ENCODE measurements at places on chromosomes 4 and X.

DNA sequence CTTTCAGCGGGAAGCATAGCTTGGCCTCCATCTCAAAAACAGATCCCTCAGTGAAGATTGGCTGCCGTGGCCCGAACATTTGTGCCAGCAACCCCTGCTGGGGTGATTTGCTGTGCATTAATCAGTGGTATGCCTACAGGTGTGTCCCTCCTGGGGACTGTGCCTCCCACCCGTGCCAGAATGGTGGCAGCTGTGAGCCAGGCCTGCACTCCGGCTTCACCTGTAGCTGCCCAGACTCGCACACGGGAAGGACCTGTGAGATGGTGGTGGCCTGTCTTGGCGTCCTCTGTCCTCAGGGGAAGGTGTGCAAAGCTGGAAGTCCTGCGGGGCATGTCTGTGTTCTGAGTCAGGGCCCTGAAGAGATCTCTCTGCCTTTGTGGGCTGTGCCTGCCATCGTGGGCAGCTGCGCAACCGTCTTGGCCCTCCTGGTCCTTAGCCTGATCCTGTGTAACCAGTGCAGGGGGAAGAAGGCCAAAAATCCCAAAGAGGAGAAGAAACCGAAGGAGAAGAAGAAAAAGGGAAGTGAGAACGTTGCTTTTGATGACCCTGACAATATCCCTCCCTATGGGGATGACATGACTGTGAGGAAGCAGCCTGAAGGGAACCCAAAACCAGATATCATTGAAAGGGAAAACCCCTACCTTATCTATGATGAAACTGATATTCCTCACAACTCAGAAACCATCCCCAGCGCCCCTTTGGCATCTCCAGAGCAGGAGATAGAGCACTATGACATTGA lies 175.4 kb downstream of the FAT4 start:
- DNase-seq: no peak

- DNase-seq: no peak
These were observed 28.8 kb downstream of the COL4A5 start for GRCh38 chrX:108468486-108468885.

DNA sequence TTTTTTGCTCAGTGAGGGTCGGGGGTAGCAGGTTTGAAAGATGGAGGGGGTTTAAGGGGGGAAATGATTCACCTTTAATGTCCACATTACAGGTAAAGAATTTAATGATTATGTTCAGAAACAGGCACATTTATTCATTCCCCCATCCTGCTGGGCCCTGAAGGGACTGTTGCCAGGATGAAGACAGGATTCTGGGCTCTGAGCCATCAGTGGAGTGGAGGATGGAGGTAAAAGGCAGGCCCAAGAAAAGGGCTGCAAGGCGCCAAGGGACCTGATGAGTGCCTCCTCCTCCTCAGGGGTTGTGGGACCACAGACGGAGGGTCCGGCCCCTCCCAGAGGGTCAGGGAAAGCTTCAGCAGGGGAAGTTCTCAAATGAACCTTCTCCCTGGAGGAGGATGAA lies 40.4 kb upstream of the PROM1 start:
- no peak for DNase-seq

- DNase-seq: no peak
These were observed 183.6 kb downstream of the AFAP1 start for GRCh38 chr4:7756071-7756470.

DNA sequence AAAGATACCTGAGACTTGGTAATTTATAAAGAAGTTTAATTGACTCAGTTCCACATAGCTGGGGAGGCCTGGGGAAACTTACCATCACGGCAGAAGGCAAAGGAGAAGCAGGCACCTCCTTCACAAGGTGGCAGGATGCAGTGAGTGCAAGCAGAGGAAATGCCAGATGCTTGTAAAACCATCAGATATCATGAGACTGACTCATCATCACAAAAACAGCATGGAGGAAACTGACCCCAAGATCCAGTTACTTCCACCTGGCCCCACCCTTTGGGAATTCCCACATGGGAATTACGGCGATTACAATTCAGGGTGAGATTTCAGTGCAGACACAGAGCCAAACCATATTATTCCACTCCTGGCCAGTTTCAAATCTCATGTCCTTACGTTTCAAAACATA lies 514.7 kb upstream of the SPANXN1 start:
- DNase-seq: no peak

GRCh38 chrX:40581336-40581920 lies 658 bp downstream of the ATP6AP2 start:
- DNase-seq: no peak

GRCh38 chr4:94843216-94843615 lies 85.5 kb downstream of the BMPR1B start:
- no peak for DNase-seq

DNA sequence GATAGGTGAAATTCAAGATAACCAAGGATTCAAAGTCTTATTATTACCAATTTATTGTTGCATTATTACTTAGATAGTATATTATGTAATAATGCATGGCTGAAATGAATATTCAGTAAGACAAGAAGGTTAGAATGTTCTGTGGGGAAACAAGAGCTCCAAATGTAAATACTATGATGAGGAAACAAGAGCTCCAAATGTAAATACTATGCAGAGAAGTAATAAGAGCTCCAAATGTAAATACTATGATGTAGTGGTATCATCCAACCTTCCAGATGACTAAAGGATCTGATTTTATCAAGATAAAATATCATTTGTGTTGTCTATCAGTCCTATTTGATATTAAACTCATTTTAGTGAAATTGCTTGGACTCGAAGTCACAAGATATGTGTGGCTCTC lies 82.2 kb upstream of the PCDH18 start:
- DNase-seq: no peak

DNA sequence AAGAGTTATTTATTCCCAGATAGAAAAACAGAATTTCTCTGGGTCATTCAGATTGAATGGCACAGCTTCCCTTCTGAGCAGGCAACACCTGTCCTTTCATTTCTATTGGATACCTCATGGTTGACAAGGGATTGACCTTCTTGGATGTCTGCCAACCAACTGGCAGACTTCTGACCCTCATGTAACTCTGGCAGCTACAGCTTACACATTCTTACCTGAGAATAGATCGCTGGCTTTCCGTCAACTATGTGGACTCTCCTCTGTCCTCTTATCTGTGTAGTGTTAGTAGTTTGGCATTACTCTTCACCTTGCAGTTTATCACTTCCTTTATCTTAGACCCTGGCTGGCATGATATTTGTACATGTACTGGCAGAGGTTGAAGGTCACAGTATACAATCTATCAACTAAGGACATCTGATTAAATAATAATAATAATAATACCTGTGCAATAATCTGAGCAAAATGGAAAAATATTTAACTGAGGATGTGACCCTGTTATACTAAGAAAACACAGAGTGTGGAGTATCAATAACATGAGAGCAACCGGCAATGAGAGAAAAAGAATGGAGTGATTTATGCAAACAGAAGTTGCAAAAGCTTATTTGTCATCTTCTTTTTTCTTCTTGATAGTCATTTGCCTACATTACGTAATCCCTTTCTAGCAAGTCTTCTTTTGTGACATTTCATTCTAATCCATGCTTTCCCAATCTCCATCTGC lies 1118.2 kb downstream of the ARAP2 start:
- peak; percentile 10 for DNase-seq

DNA sequence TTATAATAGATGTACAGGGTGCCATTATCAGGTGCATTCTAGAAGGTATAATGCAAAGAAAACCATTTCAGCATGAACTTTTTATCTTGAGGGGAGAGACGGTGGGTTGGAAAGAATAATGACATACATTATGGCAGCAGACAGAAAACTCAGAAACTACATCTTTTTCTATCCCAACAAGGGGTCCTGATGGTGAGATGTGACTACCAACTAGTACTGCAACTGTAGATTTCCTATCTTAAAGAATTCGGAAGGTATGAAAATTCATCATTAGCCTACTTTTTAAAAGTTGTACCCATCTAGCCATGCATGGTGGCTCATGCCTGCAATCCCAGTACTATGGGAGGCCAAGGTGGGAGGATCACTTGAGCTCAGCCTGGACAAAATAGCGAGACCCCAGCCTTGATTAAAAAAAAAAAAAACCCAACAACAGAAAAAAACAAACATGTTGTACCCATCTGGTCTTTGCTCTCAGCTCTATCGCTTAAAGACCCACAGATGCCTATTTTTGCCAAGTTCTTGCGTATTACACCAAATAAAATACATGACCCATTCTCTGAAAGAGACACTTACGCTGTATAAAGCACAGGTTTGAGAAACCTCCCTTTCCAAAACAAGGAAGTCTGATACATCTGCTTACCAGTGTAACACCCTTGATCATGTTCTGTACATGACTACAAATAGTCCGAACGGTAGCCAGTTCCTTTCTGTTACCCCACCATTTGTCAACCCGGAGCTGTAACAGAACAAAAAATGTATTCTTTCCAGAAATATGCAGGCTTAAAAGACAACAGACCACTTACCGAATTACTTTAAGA lies 1.6 kb downstream of the RPL9 start:
- no peak for DNase-seq

- DNase-seq: no peak
These were observed 35.0 kb upstream of the CDKN2AIP start for GRCh38 chr4:183409483-183409882.

DNA sequence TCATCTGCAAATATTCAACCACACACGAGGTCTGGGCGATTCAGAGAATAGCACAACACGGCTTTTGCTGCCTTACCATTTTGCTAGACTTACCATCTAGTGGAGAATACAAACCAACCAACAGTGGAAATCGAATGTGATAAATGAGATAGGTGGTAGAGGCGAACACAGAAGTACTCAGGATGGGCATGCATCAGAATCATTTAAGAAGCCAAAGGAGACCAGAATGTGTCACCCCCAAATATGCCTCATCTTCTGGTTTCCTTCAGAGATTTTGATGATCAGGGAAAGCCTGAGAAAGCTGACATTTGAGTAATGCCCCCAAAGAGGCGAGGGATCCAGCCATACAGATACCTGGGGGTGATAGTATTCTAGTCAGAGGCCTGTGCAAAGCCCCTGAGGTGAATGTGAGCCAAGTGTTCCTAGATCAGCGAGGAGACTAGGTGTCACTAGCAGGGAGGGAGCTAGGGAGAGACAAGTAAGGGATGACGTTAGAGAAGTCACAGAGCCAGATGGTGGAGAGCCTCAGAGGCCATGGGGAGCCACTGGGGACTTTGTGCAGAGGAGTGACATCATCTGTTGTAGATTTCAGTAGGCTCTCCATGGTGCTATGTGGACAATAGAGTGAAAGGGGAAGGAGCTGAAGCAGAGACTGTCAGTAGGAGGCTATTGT lies 1.7 kb downstream of the MTMR1 start:
- no peak for DNase-seq

- no peak for DNase-seq
These were observed 107.1 kb downstream of the TMEM131L start for GRCh38 chr4:153573221-153573620.

DNA sequence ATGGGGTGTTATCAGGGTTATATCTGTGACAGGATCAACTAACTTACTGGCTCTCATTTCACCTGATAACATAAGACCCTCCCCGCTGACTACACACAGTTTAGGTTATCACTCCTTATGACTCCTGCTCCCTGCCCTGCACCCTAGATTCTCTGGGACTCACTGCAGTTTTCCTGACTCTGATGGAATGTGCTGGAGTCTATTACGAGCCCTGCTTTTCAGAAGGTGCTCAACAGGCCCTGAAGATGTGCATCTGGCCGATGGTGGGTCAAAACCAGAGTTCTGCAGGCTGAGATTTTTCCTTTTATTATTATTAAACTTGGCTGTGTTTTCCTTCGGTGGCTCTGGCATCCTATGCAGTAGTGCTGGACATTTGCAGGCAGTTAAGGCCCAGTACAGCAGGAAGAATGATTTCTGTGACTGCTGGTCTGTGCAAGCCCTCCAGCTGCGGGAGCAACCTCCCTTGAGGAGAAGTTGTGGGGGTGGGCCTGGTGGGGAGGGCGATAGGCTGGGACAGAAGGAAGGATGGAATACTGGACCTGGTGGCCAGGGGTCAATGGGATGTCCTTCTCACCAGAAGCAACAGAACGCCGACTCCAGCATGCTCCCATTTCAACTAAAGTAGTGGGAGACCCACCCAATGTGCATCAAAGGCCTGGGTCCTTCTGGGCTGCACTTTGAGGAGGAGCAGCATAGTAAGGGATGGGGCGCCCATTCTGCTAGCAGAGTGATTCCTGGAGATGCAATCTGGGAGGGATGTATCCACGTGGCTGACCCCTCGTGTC lies 11.0 kb downstream of the SOD3 start:
- no peak for DNase-seq

- no peak for DNase-seq
These were observed 67.8 kb upstream of the LNX1 start for GRCh38 chr4:53659112-53659511.

DNA sequence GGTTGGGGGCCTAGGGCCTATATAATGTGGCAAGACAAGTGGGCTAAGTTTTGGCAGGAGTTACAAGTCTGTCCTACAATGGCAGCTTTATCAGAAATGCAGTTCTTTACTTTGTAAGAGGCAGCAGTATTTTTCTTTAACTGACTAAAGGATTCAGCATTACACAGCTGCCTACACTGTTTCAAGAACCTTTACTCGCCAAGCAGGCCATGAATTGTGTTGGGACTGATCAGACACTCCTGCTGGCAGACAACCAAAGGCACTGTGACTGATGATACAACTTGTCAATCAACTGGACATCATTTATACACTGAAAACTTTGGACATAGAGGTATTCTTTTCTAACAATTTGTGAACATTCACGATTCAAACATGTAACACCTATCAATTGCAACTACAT lies 4.3 kb downstream of the MORC4 start:
- no peak for DNase-seq

GRCh38 chrX:19889582-19890342 lies 2.4 kb upstream of the SH3KBP1 start:
- DNase-seq: no peak

DNA sequence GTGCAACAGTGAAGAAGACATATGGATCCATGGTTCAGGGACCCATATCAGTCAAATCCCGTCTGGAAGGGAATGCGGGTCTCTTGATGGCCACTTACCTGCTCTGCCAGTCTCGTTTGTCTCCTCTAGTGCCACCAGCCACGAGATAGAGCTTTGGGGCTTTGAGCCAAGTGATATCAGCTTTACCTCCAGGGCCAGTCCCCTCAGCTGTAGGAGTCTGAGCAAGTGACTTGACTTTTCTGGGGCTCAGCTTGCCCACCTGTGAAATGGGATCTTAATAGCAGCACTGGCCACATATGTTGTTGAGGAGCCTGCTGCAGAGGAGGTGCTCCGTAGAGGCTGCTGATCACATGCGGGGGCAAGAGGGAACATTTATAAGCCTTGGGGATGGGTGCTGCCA lies 1.2 kb downstream of the SLC2A9 start:
- no peak for DNase-seq

DNA sequence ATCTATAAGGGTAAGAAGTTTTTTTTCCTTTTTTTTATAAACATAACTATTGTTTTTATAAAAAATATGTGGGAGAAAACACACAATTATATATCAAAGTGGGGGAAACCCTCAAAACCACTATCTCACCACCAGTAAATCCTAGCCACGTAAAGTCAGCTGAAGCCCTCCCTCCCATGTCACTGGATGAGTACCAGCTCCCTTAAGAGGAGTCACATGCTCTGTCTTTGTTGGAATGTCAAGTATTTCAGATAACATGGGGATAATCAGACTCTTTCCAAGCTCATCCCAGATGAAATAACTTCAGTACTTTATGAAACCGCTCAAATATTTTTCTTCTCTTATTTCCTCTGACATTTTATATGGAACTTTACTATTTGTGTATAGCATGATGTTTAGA lies 2.4 kb downstream of the MYOZ2 start:
- DNase-seq: no peak

- DNase-seq: no peak
These were observed 177.3 kb upstream of the GK2 start for GRCh38 chr4:79585330-79585729.

Measured in NCI-H187 (cell line).